ENCODE measurements at places on chromosomes 12 and 14.

DNA sequence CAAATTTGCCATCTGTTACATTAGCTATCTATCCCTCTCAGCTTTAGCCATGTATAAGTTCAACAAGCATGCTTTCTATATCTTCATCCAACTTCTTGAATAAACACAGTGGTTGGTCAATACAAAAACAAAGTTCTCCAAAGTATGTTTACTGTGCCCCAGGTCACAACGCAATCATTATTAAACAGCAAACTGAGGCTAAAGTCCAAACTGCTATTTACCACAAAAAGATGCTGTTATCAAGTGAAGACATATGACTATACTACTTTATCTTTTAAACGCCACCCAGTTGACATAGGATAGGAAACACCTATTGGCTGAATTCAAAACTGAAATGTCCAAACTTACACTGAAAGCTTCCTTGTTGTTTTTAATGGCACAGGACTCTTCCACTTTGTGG lies 11.7 kb downstream of the ZCCHC8 start:
- DNase-seq = no peak

DNA sequence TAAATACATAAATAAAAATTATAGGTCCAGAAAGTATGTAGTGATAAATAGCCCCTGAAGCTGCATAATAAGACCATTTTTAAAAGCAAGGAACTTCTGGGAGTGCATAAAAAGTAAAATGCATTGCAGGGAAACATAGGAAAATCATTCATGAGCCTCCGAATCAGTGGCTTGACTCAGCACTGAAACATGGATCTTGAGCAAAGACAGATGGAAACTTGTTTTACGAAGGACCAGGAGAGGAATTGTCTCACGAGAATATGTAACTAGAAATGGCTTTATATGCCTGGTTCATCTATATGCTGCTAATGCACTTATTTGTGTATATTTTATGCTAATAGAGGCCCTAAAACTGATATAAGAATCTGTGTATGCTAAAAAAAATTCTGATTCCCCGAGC lies 14.7 kb downstream of the TMEM30B start:
- DNase-seq = peak; percentile 30

GRCh38 chr12:50016501-50017475 lies 8.5 kb downstream of the RACGAP1 start:
- DNase-seq = peak; percentile 77

DNA sequence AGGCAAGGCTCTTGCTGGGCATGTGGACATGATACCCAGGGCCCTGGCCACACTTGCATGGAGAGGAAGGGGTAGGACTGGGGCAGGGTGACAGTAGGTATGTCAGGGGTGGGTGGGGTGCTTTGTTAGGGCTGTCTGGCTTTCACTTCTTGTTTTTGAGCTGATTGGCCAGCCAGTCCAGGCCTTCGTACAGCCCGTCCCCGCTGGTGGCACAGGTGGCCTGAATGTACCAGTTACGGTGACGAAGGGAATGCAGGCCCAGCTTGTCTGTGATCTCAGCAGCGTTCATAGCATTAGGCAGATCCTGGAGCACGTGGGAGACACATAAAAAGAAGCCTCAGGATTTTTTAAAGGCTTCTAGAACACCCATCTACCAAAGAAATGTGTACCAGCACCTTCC lies 13.5 kb upstream of the FKBP11 start:
- no peak for DNase-seq

GRCh38 chr12:105288311-105288996 lies 42.0 kb upstream of the C12orf75 start:
- no peak for DNase-seq

DNA sequence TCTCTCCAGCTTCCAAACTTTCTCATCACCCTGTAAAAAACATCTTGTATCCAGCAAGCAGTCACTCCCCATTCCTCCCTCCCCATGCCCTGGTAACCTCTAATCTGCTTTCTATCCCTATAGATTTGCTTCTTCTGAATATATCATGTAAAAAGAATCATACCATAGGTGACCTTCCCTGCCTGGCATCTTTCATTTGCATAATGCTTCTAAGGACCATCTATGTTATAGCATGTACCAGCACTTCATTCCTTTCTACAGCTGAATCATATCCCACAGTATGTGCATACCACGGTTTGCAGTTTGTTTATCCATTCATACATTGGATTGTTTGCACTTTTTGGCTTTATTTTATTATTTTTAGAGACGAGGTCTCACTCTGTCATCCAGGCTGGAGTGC lies 22.9 kb upstream of the VPS37B start:
- no peak for DNase-seq

DNA sequence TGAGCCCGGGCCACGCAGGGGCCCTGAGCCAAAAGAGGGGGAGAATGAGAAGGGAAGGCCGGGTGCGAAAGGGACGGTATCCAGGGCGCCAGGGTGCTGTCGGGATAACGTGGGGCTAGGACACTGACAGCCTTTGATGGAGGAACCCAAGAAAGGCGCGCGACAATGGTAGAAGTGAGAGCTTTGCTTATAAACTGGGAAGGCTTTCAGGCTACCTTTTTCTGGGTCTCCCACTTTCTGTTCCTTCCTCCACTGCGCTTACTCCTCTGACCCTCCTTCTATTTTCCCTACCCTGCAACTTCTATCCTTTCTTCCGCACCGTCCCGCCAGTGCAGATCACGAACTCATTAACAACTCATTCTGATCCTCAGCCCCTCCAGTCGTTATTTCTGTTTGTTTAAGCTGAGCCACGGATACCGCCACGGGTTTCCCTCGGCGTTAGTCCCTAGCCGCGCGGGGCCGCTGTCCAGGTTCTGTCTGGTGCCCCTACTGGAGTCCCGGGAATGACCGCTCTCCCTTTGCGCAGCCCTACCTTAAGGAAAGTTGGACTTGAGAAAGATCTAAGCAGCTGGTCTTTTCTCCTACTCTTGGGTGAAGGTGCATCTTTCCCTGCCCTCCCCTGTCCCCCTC lies 3.0 kb downstream of the SSTR1 start:
- DNase-seq = peak; percentile 62

DNA sequence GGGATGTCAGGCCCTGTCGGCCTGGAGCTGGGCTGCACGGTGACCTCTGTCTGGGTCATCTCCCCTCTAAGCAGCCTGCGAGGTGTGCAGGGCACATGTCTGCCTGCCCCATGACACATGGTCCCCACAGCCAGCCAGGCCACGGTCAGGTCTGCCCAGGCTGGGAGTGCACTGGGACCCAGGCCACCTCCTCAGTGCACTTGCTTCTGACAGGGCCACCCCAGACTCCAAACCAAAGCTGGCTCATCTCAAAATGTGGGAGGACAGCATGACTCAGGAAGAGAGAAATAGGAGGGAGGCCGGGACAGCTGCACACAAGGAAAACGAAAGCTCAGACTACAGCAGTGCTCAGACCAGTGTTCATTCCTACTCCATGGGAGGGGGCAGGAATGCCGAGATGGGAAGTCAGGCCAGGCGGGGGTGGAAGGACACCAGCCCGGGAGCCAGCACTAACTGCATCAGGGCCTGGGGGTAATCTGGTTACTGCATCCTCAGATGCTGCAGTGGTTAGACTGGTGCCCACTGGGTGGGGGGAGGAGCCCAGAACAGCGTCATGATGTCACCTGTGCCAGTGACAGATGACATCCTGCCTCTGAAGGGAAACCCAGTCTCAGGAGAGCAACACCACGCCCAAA lies 4.0 kb downstream of the P2RX2 start:
- DNase-seq = peak; percentile 75

- peak; percentile 14 for DNase-seq
Observed at GRCh38 chr14:103488960-103489359, 33.7 kb downstream of the CKB start.

- no peak for DNase-seq
Observed at GRCh38 chr14:49930720-49931119, 37.8 kb downstream of the ARF6 start.
